ENCODE measurements at places on chromosomes 5 and 9.

- DNase-seq = no peak
These were observed 197.8 kb upstream of the NREP start for GRCh38 chr5:111954516-111955395.

DNA sequence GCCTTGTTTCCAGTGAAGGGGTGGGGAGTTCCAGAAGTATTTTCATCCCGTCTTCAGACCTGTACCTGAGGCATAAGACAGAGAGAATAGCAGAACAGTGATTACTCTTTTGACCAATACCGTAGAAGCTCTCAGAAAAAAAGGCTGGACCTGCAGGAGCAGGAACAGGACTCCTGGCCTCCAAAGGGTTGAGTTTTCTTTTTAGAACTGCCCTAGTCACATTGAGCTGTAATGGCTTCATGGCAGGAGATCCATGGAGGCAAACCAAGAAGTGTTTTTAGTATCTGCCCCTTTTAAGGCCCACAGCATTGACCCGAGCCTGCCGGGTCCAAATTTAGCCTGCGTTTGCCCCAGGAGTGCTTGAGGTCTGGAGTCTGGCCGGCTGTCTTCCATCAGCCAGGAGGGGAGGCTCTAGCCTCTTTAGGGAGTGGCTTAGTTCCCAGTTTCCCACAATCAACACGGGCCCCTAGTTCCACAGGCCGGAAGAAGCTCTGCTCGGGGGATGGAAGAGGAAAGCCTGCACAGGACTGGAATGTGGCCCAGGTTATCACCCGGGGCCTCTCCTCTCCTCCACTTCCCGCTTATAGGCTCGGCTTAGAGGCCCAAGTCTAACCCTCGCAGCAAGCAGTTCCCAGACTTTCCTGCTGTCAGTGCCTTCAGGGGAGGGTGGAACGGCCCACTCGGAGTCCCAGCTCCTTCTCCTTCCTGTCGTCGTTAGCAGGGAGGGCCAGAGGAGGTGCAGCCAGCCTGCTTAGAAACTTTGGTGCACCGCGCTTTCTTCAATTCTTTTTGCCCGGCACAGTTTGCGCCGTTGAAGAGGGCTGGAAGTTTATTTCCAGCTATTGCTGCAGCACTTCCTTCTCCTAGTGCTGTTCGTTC, 80.7 kb downstream of the C9orf152 start:
- no peak for DNase-seq

DNA sequence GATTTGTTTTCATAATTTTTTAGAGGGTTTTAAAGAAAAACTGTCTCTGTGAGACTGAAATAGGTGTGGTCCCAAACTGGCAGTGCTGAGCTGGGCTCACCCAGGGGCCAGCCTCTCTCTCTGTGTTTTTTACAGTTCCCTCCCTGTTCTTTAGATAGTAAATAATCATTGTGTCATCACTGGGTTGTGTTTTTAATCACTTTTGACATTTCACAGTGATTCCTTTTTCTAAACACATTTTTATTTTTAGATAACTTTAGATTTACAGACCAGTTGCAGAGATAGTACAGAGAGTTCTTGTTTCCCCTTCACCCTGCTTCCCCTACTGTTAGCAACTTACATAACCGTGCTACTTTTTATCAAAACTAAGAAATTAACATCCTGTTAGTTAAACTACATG, 44.4 kb downstream of the MAP1B start:
- DNase-seq = no peak

DNA sequence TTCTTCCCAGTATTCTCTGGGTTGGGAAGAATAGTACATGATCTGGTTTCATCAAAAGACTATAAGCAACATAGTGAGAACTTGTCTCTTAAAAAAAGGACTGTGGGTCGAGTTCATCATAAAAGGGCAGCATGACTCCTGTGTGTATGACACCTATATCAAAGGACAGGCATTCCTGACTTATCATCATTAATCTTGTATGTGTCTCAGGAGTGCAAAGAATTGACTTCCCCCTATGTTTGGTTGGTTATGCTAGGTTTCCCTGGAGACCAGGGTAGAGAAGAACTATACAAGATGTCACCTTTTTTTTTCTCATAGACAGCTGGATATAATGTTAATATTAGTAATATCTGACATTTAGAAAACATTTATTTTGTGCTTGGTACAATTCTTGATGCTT, 173.1 kb upstream of the ANKRD55 start:
- DNase-seq = no peak

DNA sequence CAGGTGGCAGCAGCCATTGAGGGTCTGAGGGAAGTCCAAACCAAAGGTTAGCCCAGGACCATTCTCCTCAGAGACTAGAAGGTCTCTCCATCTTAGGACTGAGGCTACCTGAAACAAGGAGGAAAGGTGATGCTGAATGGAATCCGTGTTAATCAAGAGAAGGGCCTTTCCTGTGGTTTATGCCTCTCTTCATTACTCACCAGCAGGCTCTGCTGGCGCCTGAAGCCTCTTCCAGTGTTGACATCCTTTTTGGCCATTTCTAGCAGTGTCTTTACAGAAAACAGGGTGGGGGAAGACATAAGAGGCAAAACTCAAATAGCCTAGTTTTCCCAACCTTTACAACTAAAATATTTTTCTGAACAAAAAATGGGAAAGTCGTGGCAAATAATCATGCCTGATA, 98.0 kb downstream of the ENC1 start:
- DNase-seq = no peak

GRCh38 chr5:143233031-143233430, 170.5 kb downstream of the NR3C1 start:
- no peak for DNase-seq

GRCh38 chr9:129725795-129726251, 27.0 kb downstream of the PTGES start:
- no peak for DNase-seq

DNA sequence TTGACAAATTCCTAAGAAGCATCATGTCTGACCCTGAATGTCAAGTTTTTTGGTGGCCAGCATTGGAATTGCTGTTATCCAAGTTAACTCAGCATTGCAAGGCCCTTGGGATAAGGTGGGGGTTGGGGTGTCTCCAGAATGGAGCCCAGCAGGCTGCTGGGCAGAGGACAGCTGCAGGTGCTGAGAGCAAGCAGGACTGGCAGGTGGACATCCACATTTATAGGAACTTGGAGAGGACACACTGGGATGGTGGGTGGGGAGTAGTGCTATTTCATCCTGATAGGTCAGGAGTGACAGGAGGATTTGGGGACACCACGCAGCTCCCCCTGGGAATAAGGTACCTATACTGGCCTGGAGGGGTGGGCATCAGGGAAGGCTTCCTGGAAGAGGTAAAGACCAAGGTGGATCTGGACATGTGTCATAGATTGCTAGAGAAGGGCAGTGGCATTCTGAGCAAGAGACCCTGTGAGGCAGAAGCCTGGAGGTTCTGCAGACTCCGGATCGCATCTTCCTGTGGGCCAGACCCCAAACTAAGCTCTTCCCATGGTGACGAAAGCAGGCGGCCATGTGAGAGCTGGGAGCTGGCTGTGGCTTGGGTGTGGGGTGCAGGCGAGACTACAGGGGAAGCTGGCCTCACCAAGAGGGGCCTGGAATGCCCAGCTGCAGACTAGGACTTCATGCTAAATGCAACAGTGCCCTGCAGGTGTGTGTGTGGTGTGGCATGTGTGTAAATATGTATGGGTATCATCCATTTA, 148.1 kb downstream of the RGS3 start:
- no peak for DNase-seq

DNA sequence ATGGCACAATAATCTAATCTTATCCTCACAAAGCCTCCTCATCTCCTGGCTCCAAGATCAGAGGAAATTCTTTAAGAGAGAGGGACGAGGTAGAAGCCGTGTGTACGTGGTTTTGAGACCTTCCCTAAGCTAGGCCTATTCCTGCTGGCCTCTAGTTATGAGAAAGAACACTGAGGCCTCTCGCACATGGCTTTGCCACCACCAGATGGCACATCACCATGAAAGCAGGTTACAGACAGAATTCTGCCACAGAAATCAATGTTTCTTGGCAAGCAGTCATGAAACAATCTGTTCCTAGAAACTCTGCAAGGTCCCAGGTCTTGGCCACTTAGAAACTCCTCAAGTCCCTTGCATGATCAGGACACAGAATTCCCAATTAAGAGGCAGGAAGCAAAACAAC, 268.2 kb upstream of the TAS2R1 start:
- no peak for DNase-seq

DNA sequence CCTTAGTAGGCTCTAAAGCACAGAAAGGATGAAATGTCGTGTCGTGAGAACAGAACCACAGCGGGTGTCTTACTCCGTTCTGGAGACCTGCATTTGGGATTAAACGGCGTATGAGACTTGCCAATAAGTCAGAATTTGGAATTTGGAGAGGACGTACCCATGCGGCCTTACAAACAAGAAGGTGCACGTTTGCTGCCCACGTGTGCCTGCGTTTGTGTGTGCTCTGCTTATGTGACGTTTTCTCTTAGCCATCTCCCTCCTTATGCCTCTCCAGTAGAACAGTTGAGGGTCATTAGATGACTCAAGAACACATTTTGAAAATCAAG, 171.6 kb upstream of the OTULINL start:
- no peak for DNase-seq

- no peak for DNase-seq
These were observed 117.6 kb downstream of the CARTPT start for GRCh38 chr5:71836559-71837112.

DNA sequence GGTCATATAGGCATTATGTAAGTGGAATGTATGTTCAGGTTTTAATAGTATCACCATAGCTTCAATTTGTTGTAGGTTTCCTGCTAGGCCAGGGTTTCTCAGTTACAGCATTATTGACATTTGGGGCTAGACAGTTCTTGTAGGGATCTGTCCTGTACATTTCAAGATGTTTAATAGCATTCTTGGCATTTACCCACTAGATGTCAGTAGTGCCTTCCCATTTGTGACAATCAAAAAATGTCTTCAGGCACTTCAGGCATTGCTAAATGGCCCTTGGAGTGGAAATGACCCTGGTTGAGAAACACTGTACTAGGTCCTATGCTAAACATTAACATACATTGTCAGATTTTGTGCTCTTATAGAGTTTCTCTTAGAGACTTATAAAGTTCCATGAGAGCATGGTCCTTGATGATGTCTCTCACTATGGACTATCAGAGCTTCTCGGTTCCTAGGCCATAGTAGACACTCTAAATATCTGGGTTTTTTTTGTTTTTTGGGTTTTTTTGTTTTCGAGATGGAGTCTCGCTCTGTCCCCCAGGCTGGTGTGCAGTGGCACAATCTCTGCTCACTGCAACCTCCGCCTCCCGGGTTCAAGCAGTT, 1.4 kb downstream of the KIF20A start:
- DNase-seq = no peak

GRCh38 chr9:93114984-93115335, 18.9 kb downstream of the CARD19 start:
- no peak for DNase-seq

DNA sequence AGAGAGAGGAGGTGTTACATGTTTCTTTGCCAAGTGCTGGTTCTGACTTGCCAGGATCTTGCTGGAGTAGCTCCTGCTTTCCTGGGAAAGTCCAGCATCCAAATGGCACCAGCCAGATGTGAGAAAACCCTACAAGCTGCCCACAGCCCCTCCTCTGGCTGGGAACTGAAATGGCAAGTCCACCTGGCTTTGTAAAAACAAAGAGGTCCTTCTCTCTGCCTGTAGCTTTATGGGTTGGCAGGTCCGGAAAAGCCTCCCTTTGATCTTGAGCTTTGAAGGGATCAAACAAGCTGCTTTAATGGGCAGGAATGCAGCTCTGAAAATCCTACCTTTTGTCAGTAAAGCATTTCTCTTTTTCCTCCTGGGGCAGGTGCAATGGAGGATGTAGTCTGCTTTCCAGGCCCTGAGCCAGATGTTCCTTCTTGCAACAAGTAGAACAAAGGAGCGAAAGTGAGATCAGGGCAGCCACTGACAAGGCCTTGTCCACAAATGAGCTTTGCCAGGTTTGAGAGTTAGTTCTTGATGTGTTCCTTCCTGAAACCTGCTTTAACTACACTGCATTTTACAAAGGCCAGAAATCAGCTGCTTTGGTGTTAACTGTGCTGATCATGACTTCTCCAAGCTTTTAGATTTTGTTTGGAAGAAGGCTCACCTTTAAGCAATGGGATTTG, 456.7 kb downstream of the ZNF608 start:
- no peak for DNase-seq

- no peak for DNase-seq
These were observed 73.0 kb downstream of the PTPDC1 start for GRCh38 chr9:94157050-94157801.

GRCh38 chr5:124512952-124513632, 233.3 kb downstream of the ZNF608 start:
- DNase-seq = no peak

DNA sequence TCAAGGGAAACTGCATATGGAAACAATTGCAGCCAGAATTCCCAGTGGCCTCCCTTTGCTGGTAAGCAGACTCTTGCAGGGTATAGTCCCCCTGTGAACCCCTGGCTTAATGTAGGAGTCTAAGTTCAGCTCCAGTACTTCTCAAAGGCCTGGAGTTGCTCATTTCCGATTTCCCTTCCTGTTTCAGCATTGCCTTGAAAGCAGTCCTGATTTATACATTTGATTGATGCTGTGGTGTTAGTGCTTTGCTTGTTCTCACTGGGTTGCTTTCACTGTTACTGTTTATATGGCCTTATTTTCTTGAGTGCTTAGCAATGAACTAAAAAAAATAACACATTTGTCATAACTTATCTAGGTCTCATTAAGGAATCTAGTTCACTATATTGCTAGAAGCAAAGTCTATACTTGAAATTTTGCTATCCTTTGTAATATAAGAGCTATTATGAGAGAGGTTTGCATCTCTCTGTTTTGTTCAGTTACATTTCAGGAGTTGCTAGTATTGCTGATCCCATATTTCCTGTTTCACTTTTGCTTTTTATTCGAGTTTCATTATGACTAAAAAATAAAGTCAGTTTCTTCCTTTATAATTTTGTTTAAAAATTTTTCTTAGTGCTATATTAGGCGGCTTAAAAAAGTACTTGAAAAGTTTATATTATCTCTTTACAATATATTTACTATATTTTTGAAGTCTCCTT, 122.4 kb upstream of the NMUR2 start:
- DNase-seq = no peak

GRCh38 chr5:131533836-131534235, 101.2 kb downstream of the RAPGEF6 start:
- no peak for DNase-seq

DNA sequence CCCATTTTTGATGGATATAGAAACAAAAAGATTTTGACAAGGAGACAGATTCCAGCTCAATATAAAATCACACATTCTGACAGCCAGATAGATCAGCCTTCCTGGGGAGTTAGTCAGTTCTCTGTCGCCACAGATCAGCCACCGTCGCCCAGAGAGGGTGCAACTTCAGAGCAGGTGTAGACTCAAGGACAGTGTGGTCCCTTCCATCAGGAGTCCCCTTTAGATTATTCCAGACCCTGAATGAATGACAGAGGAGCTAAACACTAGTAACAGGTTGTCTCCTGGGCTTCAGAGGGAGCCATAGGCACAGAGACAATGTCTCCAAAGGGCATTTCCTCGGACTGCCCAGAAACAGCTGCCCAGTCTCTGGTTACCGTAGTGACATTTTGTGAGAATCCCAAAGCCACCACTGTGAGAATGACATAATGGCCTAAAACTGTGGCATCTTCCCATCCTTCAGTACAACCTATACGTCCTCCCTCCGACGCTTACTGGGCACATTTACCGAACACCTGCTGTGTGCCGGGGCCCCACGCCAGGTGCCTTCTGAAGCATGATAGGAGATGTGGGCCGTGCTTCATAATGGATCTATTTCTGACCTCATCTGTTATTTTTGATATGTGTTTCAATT, 47.4 kb upstream of the SLC2A8 start:
- DNase-seq = no peak

- DNase-seq = no peak
These were observed 35.5 kb downstream of the MED10 start for GRCh38 chr5:6342689-6343315.
